Trophoblast cell (in vitro differentiated cells and primary cell): ENCODE measurements at places on chromosomes 12 and 14.

GRCh38 chr14:89432226-89432625, 15.2 kb upstream of the FOXN3 start:
- DNase-seq: no peak

- DNase-seq: no peak
These were observed 397.6 kb downstream of the NUAK1 start for GRCh38 chr12:105740970-105741725.

- peak; percentile 10 for DNase-seq
These were observed 183.1 kb downstream of the TMTC3 start for GRCh38 chr12:88325076-88325815.

DNA sequence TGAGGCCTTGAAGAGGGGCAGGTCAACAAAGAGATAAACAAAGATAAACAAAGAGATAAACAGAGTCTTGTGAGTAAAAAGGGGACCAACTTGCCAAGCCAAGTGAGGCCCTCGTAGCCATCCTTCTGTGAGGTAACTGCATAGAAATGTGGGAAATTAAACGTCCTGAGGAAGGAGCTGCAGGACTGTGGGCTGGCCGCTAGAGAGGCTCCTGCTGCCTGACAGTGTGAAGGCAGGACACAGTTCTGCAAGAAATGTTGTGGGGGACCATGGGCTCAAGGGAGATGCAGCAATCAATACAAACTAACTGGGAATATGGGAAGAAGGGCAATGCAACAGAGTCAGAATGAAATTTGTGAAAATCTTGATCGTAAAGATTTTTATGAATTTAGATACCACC, 91.9 kb downstream of the SLC8A3 start:
- peak; percentile 17 for DNase-seq

- no peak for DNase-seq
These were observed 76.7 kb upstream of the ELK3 start for GRCh38 chr12:96117460-96117859.

DNA sequence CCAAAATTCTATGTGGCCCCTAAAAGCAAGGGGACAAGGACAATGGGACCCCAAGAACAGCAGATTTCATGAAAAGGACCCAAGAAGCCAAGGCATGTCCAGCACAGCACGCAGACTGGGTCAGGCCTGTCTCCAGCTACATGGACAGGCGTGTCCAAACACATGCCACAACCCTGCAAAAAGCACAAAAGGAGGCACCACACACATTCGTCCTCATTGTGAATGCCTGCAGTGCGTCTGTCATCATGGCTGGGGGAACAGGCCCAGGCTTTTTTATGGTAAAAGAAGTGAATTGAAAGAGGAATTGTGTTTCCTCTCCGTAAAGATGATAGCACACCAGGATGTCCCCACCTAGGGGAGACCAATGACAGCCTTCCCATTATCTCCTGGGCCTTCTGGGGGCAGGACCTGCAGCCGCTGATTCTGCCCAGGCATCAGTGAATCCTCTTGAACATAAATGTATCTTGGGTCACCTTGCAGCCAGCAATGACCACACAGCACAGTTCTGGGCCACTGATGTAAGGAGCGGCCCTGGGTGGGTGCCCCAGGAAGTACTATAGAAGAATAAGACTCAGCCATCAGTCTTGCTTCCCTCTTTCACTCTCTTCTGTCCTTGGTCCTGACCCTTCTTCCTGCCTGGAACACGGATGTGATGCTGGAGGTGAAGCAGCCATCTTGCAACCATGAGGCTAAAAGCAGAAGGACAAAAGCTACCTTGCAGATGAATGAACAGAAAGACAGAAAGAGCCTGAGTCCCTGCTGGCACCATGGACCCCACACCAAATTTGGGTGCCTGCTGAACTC, 29.8 kb upstream of the C14orf180 start:
- no peak for DNase-seq

DNA sequence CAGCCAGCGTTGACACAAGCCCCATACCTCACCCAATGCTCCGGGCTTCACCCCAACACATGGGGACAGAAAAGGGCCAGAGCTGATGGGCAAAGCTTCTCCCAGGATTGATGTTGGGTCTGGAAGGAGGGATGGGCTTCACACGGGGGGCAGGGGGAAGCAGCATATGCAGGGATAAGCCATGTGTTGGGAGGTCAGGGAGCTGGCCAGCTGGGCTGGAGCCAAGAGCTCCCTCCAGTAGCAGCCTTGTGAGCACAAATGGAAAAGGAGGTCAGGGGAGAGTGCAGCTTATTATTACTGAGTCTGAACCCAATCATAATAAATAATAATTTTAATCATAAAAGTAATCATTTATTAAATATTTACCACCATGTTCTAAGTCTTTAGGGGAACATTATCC, 9.3 kb downstream of the PLEKHD1 start:
- no peak for DNase-seq

GRCh38 chr12:22729957-22730443, 105.0 kb downstream of the ETNK1 start:
- DNase-seq: peak; percentile 42

DNA sequence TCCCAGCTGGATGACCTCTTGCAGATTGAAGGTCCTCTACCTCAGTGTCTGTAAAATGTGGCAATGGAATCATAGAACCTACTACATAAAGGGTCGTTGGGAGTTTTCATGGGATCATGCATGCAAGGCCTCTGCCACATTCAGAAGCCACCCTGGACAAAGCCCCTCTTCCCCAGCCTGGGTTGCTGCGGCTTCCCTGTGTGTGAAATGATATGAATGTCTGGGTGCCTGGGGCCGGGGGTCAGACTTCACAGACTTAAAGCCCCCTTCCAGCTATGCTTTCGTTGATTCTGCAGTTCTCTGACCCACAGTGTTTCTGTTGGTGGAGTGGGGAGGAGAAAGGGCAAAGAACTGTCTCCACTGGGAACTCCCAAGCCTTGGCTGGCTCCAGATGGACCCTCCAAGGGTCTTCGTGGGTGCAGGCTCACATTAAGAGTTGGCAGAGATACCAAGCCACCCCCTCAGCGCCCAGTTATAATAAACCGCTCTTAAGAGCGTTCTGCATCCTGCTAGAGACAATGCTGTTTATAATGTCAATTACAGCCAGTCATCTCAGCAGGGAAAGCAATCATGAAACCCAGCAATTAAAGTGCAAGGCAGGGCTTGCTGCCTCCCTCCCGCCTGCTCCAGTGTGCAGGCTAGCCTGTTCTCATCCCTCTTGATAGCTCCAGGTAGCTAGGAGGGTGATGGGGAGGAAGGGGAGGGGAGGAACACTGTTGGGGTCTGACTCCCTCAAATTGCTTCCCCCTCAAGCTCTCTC, 210.9 kb upstream of the FKBP4 start:
- DNase-seq: no peak
